ENCODE measurements at places on chromosomes 11 and 22.

- no peak for DNase-seq
Observed at GRCh38 chr11:92636543-92637188, 332.8 kb upstream of the MTNR1B start.

DNA sequence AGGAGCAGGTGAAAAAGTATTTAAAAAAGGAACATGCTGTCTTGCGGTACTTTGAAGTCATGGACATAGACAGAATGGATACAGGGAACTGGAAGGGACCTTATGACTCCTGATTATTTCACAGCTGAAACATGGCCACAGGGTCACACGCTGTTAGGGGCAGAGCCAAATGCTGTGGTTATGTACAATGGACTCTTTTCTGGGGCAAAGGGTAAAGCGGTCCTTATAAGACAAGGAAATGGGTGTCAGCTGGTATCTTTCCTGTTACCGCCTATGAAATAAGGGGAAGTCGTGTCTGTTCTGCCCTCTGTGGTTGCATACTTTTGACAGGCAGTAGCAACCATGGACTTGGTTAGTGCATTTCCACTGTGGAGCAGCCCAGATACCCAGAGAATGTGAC lies 12.8 kb upstream of the ST14 start:
- DNase-seq = no peak

- peak; percentile 46 for DNase-seq
Observed at GRCh38 chr11:35852056-35852455, 91.8 kb upstream of the LDLRAD3 start.

- DNase-seq = peak; percentile 72
Observed at GRCh38 chr11:18383388-18384156, 10.8 kb upstream of the LDHA start.

All from dorsolateral prefrontal cortex (tissue), 122 donors.